ENCODE measurements at places on chromosomes 5 and 9. TPM values are rescaled to one million over a fixed set of nuclear protein-coding genes. Genes with fewer than 3 reads are reported as not detected.
A peak's percentile ranks its signal among the peaks of the same experiment; 100 is the strongest.

DNA sequence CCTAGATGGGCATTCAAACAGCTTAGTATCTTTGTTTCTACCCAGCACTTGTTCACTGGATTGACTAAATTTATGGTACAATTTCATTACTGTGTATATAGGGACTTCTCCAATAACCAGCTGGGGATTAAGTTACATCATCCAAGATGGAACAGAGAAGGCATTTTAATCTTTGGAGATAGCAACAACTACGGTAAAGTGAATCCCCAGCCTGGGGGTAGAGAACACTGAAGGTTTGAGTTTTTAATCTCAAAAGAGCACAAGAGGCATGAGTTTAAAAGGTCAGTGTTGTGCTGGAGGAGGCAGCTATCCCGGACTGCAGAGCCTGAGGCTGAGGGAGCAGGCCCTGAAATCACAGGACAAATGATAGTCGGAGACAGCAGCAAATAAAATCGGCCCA, 28.6 kb downstream of the DDX31 start:
- no peak for DNase-seq

- DNase-seq: no peak
These were observed 198.8 kb upstream of the TYRP1 start for GRCh38 chr9:12494411-12494810.

DNA sequence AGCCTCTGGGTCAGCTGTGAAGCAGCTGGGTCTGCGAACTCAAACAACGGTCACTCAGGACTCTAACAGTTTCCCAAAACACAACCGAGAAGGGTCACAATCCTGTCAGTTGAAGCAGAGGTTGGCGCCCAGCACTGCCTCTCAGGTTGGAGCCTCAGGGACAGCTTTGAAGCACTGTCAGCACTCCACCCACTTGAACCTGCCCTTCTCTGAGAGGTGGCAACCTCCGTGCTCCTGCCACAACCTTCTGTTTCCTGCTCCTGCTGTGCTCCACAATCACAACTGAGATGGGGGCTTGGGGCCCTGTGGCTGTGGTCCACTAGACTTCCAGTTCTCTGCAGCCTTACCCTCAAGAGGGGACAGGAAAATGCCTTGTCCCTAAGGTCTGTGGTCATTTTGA, 21.7 kb upstream of the LCP2 start:
- no peak for DNase-seq

- DNase-seq: no peak
These were observed at the start of gene CDX1 for GRCh38 chr5:150166650-150167511. Gene CDX1, plus strand, starts transcription at chr5:150166778. Its CDS starts 99 bp downstream, at chr5:150166877.

DNA sequence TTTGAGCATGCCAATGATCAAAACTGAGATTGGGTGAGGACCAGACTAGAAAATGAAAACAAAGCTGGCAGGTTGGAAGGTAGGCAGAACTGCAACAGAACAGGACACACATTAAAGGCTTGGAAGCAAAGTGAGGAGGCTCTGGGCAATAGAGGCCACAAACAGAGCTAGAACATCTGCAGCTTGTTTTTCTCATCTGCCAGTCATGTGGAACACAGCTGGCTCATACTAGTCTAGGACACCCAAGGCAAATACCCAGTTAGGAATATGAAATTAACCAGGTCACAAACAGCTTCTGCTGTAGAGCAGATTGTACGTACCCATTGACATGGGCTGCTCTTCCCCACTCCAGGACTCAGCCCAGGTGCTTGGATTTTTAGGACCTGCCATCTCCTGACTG, 61.7 kb downstream of the SPEF2 start:
- no peak for DNase-seq

- DNase-seq: no peak
These were observed 45.2 kb downstream of the MEF2C start for GRCh38 chr5:88837817-88838216.

- no peak for DNase-seq
These were observed 222.7 kb upstream of the PRR16 start for GRCh38 chr5:120241400-120241799.

DNA sequence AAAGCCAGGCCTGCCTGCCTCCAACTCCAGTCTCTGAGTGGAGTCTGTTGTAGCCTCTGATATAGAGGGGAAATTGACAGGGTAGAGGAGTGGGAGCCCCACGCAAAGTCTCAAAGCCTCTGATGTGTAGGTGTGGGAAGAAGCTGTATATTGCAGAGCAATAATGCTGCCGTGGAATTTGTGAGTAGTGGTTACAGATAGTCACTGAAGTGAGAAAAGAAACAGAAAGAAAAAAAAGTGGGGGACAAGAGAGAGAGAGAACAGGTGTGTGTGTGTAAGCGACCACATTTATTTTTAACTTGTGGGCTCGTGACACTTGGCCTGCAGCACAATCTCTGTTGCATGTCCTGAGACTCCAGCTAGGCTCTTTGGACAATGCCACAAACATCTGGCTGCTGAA, 227.8 kb downstream of the NSG2 start:
- DNase-seq: no peak

Gene MAP1B
- 263 TPM for total RNA-seq

Gene NPDC1
- total RNA-seq: 181 TPM

DNA sequence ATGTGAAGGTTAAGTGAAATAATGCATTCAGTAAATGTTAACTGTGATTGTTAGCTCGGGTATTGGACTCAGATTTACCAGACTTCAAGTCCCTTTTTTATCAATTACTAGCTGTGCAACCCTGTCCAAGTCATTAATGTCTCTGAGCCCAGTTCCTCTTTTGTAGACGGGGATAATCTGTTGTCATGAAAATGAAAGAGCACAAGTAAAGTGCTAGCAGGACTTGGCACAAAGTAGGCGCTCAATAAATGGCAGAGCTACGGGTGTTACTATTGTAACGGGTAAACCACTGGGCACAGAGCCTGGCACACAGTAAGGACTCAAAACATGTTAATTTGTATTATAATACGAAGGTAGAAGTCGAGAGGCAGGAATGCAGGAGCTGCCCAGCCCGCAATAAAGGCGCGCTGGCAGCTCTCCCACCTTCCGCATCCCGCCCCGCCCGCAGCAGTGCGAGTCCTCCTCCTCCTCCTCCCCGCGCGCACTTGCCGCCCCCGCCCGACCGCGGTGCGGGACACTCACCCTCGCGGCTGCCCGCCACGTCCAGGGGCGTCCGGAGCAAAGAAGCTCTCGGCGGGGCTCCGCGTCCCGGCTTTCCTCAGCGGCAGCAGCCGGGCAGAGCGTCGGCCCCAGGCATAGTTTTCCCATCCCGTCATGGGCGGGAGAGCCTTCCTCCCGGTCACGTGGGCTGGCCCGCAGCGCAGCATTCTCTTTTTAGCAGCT, at the start of gene C1QTNF2:
Gene C1QTNF2 (minus strand): TSS at position 637 of the 723 bp plus-strand sequence. CDS start 15,615 bp downstream, outside the sequence.
- peak; percentile 44 for DNase-seq

- peak; percentile 67 for DNase-seq
These were observed 246.8 kb downstream of the ARHGAP26 start for GRCh38 chr5:143016777-143017516.

DNA sequence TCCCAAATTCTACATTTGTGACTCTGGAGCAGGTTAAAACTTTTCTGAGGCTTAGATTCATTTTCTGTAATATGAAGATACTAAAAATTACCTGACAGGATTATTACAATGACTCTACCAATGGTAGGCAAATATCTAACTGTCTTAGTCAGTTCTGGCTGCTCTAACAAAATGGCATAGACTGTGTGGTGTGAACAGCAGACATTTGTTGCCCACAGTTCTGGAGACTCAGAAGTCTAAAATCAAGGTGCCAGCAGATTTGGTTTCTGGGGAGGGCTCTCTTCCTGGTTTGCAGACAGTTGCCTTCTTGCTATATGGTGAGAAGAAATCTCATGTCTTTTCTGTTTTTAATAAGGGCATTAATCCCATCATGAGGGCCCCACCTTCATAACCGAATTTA, 245.1 kb downstream of the MAST4 start:
- DNase-seq: no peak

GRCh38 chr5:136249678-136250266, 56.8 kb upstream of the SMIM32 start:
- peak; percentile 64 for DNase-seq

DNA sequence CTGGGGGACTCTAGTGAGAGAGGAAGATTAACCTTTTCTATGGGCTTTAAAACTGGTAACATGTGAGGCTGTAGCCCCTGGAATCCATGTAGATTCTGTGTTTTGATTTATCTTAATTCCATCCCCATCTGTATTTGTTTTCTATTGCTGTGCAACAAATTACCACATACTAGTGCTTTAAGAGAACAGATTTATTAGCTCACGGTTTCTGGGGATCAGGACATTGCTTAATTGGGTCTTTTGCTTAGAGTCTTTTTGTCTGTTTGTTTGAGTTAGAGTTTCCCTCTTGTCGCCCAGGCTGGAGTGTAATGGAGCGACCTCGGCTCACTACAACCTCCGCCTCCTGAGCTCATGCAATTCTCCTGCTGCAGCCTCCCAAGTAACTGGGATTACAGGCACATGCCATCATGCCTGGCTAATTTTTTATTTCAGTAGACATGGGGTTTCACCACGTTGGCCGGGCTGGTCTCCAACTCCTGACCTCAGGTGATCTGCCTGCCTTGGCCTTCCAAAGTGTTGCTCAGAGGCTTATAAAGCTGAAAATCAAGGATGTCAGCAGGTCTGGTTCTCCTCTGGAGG, 29.9 kb upstream of the GNA14 start:
- DNase-seq: no peak

DNA sequence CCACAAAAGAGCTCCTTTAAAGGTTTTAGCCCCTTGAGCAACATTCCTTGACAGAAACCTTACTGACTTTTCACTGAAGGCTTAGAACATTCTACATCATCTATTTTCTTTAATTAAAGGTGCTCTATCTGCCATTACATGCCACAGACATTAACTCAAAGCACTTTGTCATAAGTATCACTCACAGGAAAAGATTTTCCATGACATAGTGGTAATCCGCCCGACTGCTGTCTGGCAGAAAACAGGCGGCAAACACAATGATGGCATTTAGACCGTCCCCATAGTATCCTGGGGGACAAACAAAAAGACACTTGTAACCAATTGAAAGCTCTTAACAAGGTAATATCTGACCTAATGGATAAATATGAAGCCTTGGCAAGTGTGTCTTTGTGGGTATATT, 126.2 kb upstream of the PCA3 start:
- DNase-seq: no peak

Gene MTMR12
- 38.6 TPM for total RNA-seq

Gene MFAP3
- 31.7 TPM for total RNA-seq

DNA sequence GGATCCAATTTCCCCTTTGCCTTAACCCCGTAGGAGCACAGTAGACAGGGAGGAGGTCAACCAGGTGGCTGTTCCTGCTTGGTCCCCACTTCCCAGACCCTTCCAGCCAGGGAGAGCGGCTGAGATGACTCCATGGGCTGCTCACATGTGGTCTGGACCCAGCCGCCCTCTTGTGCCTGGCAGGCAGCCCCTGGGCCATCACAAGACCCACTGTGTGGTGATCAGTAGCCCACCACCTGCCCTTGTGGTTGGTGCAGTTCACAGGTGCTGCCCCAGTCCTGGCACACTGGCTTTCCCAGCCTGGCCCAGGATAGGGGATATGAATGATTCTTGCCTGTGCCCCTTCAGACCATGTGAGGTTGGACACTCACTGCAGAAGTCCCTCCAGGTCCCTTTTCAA, 1556.7 kb downstream of the FOXD4L5 start:
- DNase-seq: no peak

Gene MCTP1
- 203 TPM for total RNA-seq
